ENCODE measurements at places on chromosomes 6 and 20.

- no peak for DNase-seq
Measured at GRCh38 chr6:127904160-127904559, 3.3 kb upstream of the THEMIS start.

DNA sequence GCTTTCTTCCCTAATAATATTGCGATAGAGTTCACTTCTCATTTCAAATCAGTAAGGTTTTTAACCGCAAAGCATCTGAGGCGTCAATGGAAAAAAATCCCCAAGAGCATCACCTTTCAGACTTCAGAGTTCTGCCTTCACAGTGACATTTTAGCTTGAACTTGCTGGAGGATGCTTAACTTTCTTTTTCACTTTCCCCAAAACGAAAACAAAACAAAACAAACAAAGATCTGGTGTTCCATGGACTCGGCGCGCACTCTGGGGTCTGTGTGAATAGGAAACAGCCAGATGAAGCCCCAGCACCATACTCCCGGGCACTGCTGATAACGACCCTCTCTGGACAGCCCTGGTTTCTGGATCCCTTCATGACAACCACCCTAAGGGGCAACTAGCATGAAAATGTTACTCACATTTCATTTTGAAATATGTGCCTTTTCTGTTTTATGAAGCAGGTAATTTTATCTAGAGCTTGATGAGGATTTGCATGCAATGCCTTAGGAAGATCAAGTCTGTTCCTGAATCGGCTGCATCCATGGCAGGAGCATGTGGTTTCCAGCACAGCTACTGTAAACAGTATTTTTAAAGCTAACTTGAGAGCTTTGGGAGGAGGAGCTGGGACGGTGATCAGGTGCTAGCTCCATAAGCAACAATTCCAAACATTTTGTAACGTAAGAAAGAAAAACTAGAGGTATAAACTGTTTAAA, 44.5 kb downstream of the RAMACL start:
- DNase-seq = no peak

- no peak for DNase-seq
Measured at GRCh38 chr6:169618526-169619490, 83.0 kb downstream of the WDR27 start.

DNA sequence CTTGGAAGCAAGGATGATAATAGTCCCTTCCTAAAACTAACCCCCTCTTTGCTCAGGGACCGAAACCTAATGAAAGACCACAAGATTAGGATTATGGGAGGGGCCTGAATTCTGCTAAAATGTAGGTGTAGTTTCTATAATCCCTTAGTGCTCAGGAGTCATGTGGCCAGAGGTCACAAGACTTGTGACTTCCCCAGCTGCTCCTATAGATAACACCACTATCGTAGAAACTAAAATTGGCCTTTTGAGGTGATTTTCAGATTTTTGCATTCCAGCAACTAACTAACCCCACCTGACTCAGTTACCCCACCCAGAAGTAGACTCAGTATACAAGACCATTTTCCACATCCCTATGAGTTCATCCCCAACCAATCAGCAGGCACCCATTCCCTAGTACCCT, 42.1 kb downstream of the MDN1 start:
- DNase-seq = no peak

- no peak for DNase-seq
Measured at GRCh38 chr20:48745330-48745729, 82.5 kb downstream of the PREX1 start.

DNA sequence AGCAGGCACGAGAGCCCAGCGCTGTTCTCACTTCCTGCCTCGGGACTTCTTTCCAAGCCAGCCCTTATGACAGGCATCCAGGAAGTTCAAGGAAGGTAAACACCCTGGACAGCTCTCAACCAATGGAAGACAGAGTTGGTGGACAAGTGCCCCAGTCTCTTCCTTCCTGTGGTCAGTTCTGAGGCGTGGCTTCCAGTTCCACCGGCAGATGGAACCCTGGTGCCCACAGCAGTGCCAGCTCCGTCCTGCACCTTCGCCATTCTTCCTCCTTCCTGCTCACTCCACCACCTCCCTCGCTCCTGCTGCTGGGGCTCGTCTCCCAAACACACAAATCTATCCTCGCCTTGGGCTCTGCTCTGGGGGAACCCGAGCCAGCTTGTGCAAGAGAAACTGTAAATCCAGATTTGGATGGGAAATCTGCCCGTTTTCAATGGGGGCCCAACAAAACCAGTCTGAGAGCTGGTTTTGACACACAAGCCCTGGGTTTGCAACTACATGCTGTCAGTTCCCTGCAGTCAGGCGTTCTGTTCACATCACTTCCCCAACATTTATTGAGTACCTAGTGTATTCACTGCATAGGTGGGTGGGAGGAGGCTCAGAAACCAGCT, 162.7 kb downstream of the GRM4 start:
- no peak for DNase-seq

DNA sequence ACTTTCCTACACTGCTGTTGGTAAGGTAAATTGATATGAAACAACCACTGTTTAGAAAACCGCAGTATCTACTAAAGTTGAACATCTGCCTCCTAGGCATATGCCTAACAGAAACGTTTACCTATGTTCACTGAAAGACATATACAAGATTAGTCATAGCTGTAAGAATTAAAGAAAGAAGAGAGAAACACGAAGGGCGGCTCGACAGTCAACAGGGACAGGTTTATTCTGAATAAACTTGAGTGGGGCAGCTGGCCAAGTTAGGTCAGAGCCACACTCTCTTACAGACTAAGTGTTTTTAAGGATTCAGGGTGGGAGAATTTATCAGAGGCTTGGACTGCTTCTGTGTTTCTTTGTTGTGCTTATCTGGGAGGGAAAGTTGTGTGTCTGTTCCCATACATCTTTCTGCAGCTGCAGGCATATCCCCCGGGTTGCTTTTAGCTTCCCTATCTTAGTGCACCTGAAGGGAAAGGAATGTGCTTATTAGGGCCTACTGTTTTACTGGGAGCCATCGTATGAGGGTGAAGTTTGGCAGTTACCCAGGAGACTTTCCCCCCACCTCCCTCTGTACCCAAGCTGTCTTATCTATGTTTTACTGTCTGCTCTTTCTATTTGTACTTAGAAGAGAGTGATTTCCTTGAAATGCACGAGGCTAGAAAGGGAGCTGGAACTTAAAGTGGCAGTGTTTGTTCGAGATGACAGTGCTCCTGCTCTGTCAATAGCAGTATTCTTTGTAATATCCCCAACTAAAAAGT, 20.4 kb downstream of the PROCR start:
- DNase-seq = no peak

DNA sequence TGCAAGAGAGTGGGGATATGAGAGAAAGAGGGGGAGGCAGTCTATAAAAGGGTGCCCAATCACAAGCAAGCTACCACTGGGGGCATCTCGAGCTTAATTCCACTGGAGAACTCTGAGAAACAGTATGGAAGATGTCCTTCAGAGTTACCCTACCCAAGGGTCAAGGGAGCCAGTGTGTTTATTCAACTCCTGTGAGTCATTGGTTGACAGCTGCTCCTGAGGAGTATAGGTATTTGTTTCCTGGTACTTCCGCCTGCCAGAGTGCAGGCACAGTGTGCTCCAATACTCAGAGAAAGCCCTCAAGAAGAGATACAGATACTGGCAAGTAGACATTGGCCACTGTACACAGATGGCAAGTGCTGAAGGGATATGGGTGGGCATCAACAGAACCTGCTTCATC, 49.5 kb downstream of the ARHGAP40 start:
- no peak for DNase-seq

GRCh38 chr20:62227977-62228958, 8.2 kb upstream of the HRH3 start:
- no peak for DNase-seq

GRCh38 chr6:44485601-44486401, 98.3 kb downstream of the CDC5L start:
- no peak for DNase-seq

- DNase-seq = no peak
Measured at GRCh38 chr6:14109411-14109826, 8.2 kb upstream of the CD83 start.

- no peak for DNase-seq
Measured at GRCh38 chr20:32208499-32209154, 947 bp downstream of the POFUT1 start.

GRCh38 chr20:15674253-15675060, 898.8 kb downstream of the KIF16B start:
- DNase-seq = no peak

GRCh38 chr6:25138934-25139415, 140.2 kb upstream of the CARMIL1 start:
- DNase-seq = no peak

DNA sequence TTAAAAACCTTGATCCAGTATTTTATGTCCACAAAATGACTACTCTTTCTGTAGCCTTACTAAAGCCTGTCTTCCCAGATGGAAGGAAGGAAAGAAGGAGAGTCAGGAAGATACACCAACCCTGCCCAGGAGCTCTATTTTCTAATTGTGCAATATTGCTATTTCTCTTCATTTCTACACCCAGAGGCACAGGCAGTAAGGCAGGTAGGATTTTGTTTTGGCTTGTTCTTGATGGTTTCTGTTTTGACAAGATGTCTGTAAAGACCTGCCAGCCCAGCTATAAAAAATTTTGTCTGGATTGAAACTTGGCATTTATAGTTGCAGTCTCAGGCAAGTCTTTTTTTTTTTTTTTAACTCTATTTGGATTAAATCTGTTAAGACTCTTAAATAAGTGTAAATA, 587.5 kb upstream of the ARID1B start:
- DNase-seq = no peak

GRCh38 chr6:123986938-123987337, 183.3 kb downstream of the NKAIN2 start:
- no peak for DNase-seq

GRCh38 chr6:82251942-82252341, 4.4 kb upstream of the IBTK start:
- no peak for DNase-seq
